ENCODE measurements at places on chromosomes 7 and 10.

DNA sequence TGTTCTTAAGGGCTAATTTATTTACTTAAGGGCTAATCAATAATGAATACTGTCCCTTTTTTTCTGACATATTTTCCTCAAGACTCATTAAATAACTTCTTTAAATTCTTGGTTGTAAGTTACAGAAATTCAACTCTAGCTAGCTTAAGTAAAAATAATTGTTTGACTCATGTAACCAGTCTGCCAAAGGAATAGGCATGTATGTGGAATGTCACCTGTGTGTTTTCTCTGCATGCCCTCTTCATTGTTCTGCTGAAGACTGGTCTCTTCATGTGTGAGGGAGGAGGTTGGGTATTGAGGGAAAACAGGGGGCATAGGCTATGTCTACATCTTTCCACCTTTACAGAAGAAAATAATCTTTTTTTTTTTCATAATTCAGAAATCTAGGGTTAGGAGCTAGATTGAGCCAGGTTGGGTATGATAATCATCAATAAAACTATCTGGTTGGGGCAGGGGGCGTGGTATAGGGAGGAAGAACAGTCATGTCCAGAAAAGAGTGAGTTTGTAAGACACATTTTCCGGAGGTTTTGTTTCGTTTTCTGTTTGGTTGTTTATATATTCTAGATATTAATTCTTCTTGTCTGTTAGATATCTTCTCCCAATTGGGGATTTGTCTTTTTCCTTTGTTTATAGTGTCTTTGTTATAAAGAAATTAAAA, 37.9 kb downstream of the EXOC4 start:
- no peak for DNase-seq

- DNase-seq, result peak; percentile 90
Measured at GRCh38 chr10:72334825-72335393, 19.8 kb downstream of the DNAJB12 start.

GRCh38 chr7:25308906-25309705, 80.8 kb upstream of the NPVF start:
- no peak for DNase-seq

- DNase-seq, result no peak
Measured at GRCh38 chr7:106772655-106773108, 92.4 kb upstream of the PIK3CG start.

DNA sequence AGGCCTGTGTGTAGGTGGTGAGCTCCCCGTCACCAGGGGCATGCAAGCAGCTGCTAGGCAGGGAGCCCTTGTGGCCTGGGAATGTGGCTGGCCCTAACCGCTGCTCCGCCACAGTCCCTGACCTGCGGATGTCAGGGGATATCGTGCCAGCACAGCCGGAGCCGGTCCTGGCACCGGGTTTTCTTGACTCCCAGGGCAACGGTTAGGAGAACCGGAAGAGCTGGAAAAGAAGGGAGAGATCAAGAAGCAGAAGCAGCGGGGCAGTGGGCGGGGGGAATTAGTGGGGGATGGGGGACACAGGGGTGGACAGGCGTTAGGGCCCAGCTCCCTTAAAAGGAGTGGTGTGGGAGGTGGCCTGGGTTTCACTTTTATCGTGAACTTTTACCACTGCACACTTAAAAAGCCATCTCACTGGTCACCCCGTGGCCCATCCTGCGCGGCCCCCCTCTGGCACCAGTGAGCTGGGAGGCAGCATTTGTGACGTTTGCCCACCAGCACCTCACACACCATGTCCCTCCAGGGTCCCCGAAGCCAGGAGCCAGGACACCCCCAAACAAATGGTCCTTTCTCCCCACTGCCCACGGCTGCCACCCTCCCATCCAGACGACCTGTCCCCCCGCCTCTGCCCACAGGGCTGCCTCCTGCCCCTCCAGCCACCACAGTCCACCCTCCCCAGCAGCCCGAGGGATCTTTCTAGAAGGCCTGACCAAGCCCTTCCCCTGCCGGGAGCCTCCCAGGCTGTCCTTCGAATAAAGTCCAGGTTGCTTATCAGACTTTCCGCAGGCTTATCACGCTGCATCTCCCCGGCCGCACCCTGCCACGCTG, 1.8 kb upstream of the MICALL2 start:
- no peak for DNase-seq

GRCh38 chr10:50600286-50600685, 23.5 kb downstream of the SGMS1 start:
- DNase-seq, result no peak

DNA sequence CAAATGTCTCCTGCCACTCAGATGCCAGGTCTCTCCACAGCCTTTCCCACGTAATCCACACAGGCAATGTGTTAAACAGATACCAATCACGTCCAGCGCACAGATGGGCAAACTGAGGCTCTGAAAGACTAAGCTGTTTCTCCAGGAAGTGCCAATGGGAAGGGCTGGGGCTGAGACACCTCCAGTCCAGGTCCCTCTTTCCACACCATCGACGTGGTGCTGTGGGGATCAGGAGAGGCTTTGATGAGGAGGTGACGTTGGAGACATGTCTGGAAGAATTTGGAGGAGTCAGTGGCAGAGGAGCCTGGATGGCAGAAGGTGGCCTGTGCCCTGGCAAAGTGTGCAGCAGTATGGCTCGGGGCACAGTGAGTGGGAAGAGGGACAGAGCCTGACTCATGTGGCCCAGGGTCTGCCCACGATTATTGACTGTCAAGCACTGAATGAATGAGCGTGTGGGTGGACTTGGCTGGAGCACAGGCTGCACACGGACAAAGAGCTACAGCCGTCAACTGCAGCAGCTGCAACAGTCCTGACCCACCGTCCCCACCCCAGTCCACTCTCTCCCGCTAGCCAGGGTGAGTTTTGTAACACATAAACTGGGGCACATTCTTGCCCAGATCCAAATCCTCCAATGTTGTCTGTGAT, 40.8 kb upstream of the HSPA12A start:
- no peak for DNase-seq

GRCh38 chr7:30829471-30829870, 58.3 kb downstream of the MINDY4 start:
- no peak for DNase-seq

DNA sequence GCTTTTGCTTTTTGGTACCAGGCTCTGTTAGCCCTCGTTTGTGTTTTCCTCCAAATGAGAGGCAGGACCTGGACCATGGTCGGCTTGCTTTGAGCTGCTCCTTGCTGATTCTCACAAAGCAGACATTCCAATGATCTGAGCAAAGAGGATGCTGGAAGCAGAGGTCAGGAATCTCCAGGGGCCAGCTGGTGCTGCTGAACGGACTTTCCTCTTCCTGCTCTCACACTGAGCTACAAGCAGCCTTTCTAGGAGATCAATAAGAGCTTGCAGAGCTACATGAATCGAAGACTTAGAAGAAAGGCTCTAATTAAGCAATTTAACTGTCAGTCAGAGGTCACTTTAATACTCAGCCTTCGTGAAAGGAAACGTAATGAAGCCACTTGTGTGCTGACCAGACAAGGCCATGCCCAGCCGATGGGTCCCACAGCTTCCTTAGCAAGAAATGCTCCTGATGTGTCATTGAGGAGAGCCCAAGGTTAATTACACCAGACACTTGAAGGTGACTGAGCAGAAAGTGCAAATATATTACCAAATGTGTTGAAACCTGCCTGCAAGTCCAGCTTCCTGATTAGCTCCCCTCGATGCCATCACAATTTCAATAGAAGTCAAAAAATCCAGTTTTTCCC, 151.3 kb upstream of the RSU1 start:
- DNase-seq, result no peak

GRCh38 chr10:103021900-103022293, 103.8 kb downstream of the CNNM2 start:
- DNase-seq, result no peak

DNA sequence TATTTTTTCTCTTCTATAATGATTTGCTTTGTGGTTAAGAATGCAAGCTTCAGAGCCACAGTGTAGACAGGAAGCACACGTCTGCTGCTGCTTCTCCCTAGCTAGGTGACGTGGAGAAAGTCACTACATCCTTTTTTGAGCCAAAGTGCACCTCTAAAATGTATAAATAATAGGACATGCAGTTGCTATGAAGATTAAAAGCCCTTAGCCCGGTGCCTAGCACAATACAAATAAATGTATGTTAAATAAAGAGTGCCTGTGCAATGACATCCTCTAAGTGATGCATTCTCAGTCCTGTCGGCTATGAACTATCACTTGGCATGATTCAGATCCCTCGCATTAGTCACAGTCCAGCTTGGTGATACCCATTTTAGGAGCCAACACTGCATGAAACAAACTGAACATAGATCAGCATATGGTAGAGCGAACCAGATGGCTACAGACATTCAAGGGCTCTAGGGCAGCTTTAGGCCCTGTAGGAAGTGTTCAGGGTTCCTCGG, 4.8 kb upstream of the TRDMT1 start:
- DNase-seq, result peak; percentile 46

DNA sequence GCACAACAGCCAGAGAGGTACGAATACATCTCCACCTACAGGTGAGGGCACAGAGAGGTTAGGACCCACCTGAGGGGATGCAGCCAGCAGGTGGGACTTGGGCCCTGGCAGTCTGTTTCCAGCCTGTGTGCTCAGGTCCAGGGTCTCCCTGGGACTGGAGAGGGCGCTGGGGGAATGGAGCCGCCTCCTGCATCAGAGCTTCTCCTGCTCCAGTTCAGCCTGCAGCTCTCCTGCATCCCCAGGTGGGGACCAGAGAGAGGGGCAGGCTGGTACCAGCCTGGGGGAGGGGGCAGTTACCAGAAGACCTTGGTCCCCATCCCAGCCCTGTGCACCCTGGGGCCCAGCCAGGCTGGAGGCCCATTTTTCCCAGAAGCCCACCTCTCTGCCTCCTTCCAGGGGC, 80.7 kb downstream of the LHPP start:
- DNase-seq, result no peak

DNA sequence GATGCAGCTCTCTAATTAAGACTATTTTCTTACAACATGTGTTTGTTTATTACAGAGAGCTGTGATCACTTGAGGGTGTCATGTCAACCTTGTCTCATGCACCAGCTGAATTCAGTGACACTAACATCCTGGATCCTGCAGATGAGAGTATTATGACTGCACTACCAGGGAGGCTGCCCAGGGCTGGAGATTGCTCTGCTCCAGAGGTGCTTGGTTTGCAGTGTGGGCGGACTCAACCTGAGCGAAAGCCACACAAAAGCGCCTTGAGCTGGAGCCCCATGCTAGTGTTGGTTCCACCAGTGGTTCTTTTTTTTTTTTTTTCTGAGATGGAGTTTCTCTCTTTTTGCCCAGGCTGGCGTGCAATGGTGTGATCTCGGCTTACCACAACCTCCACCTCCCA, 33.8 kb upstream of the ATXN7L1 start:
- DNase-seq, result no peak

- no peak for DNase-seq
Measured at GRCh38 chr10:17176091-17176490, 25.4 kb downstream of the TRDMT1 start.

DNA sequence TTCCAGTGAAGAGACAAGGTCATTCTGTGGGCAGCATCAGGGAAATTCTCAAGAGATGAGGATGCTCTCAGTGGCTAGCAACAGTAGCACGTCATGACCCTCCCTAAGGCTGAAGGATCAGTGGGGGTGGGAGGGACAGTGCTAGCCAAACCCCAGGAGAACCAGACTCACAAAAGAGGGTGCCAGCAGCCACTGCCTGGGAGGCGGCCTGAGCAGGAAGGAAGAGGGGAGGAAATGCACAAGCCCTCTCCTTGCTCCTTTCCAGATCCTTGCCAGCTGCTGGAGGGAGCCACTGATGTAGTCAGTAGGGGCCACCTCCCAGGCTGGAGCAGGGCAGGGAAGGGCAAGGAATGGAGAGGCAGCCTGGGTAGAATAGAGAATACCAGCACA, 302.7 kb downstream of the RPS24 start:
- DNase-seq, result no peak

GRCh38 chr7:66460921-66461361, 167.7 kb upstream of the KCTD7 start:
- DNase-seq, result no peak

GRCh38 chr10:88064608-88065382, 201.4 kb downstream of the PTEN start:
- no peak for DNase-seq

GRCh38 chr10:112260831-112261230, 22.4 kb upstream of the TECTB start:
- DNase-seq, result no peak

GRCh38 chr10:63286754-63287264, 153.7 kb downstream of the NRBF2 start:
- no peak for DNase-seq

DNA sequence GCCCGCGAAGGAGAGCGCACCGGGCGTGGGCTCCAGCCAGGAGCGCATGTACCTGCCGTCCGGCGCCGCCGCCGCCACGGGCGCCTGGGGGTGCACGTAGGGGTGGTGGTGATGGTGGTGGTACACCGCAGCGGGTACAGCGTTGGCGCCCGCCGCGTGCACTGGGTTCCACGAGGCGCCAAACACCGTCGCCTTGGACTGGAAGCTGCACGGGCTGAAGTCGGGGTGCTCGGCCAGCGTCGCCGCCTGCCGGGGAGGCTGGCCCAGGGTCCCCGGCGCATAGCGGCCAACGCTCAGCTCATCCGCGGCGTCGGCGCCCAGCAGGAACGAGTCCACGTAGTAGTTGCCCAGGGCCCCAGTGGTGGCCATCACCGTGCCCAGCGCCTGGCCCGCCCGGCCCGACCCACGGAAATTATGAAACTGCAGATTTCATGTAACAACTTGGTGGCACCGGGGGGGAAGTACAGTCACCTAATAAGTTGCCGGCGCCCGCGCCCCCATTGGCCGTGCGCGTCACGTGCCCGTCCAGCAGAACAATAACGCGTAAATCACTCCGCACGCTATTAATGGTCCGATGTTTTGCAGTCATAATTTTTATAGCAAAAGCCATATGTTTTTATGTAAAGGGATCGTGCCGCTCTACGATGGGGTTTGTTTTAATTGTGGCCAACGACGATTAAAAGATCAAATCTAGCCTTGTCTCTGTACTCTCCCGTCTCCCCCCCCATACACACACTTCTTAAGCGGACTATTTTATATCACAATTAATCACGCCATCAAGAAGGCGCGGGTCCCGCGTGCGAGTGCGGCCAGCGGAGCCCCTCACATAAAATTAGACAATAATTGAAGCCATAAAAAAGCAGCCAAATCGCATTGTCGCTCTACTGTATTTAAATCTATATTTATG, at the start of gene HOXA9:
Gene HOXA9 (minus strand): TSS at position 449 of the 907 bp plus-strand sequence. CDS start 80 bp downstream, at position 369.
- DNase-seq, result no peak

DNA sequence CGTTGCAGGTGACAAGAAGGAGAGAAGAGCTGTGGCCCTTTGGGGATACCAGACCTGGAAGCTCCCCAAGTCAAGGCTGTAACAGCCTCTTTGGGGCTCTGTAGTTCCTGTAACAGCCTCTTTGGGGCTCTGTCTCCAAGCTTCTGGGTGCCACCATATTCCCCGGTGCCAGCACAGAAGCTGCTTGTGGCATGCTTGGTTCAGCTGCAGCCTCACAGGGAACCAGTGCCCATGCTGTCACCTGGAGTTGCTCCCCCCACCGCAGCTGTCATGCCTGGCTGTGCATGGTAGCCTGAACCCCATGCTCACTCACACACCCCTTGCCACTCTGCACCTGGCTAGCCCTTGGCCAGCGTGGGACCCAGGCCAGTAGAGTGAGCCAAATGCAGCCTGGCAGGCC, 109.1 kb downstream of the ELAPOR2 start:
- DNase-seq, result no peak

DNA sequence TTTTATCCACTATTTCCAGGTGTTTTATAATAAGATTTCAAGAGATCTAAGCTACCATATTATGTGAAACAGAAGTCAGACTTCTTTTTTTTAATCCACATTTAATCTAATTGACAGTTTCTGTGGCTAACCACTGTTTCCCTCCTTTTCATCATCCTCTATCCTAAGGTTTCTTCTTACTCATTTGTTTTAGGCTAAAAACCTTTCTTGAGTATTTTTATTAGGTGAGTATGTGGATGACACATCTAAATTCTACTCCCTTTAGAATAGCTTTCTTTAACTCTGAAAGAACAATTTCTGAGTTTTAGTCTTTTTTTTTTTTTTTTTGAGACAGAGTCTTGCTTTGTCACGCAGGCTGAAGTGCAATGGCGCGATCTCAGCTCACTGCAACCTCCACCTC, 62.7 kb downstream of the NPY start:
- no peak for DNase-seq
